ENCODE measurements at places on chromosomes 3 and 15.

- DNase-seq: no peak
Observed at GRCh38 chr15:83322061-83322460, 37.6 kb upstream of the BNC1 start.

DNA sequence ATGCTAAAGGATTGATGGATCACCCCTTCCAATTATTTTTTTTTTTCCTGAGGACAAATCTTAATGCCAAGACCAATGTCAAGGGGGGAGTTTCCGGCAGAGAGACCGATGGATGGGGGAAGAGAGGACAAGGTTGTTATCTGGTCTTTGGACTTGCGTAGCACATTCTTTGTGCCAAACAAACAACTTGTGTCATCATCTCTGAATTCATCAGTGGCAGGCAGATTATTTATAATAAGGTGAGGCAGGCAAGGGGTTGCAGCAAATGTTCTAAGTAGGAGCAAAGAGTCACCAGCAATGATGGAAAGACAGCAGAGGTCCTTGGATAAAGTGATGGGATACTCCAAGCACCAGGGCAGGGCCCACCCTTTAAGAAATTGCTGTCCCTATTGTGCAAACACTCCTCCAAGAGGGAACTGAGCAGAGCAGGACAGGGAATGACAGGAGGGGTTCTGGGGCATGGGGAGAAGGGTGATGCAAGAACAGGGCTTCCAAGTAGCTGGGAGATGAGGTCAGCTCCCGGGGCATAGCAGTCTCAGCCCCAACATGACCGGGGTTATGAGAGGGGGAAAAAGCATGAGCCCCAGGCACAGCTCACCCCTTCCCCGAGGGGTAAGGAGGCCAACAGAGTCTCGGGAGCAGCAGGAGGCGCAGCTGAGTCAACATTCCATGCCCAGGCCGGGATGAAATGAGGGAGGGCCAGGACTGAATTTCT is 57.4 kb downstream of the ANXA2 start:
- no peak for DNase-seq

GRCh38 chr15:35090104-35090807 is 5.2 kb upstream of the NANOGP8 start:
- no peak for DNase-seq

DNA sequence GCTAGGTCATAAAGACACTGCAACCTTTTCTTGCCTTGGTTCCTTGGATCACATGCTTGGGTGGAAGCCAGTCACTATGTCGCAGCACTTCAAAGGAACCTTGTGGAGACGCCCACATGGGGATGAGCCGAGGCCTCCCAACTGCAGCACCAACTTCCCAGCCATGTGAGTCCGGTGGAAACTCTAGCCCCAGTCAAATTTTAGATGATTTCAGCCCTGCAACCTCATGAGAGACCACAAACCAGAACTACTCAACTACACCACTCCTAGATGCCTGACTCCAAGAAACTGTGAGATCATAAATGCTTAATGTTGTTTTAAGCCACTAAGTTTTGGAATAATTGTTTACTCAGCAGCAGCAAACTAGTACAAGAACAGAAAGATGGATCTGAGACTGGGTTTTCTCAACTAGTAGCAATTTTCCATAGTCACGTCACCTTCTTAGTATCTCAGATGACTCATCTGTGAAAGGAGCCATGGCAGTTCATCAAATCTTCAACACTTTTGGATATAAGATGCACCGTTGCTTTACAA is 86.5 kb downstream of the MB21D2 start:
- DNase-seq: no peak

DNA sequence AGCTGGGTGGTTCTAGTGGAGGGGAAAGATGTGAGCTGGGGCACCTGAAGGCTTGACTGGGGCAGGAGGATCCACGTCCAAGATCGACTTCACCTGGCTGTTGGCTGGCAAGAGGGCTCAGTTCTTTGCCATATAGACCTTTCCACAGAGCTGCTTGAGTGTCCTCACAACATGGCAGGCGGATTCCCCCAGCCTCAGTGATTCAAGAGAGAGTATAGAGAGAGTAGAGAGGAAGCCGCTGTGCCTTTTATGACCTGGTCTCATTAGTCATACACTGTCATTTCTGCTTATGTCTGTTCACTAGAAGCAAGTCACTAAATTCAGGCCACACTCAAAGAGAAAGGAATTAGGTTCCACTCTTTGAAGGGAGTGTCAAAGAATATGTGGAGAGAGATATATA is 101.6 kb downstream of the APBA2 start:
- no peak for DNase-seq

DNA sequence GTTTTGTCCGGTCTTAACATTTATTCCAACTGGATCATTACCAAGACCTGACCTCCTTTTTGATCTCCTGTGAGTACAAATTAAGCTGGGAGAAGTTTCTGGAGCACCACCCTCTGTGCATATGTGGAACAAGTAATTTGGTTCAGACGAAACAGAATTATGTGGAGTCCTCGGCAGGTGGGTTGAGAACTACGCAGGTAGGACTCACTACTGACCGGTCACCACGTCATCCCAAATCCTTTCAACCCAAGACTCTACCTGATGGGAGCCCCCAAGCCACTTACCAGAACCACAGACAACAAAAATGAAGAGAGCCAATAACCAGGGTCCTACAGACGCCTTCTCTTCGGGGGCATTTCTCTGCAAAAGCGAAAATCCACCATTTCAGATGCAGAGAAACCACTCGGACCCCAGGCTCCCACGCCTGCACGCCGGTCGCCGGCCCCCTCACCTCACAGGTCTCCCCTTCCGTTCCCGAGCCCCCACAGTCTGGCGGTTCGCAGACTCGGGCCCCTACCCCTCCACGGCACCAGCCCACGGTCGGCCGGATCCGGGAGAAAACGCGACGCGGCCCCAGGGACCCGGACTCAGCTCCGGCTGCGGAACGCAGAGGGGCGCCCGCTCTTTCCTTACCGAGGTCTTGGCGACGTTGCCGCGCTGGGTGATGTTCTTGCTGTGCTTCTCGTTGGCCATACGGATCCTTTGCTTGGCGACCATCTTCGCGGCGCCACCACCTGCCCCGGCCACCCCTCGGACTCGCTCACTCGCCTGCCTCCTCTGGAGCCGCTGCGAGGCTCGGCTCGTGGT is 674 bp downstream of the SERP1 start:
- peak; percentile 57 for DNase-seq

GRCh38 chr3:159148466-159148865 is 346.6 kb downstream of the MFSD1 start:
- no peak for DNase-seq

- no peak for DNase-seq
Observed at GRCh38 chr15:98551936-98552562, 96.3 kb upstream of the IGF1R start.

DNA sequence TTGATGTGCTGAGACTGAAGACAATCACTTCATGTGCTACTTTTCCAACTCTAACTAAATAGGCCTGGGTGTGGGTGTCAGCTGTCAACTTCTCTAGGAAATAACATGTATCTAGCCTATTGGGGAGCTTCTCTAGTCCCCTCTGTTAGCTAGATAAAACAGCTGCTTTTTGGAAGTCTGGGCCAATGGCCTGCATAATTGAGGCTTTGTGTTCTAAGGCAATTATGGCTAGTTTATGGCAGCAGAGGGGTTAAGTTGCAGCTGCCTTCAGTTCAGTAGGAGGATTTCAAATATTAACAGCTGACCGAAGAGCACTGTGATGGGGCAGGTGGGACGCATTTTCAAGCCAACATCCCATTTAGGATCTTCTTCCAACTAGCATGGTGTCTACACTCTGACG is 6.4 kb downstream of the COL8A1 start:
- no peak for DNase-seq

GRCh38 chr3:112894258-112894657 is 47.6 kb upstream of the CD200R1L start:
- DNase-seq: no peak

- DNase-seq: no peak
Observed at GRCh38 chr3:172370419-172370818, 77.8 kb downstream of the GHSR start.

GRCh38 chr3:52181543-52181942 is 16.4 kb upstream of the ALAS1 start:
- no peak for DNase-seq

DNA sequence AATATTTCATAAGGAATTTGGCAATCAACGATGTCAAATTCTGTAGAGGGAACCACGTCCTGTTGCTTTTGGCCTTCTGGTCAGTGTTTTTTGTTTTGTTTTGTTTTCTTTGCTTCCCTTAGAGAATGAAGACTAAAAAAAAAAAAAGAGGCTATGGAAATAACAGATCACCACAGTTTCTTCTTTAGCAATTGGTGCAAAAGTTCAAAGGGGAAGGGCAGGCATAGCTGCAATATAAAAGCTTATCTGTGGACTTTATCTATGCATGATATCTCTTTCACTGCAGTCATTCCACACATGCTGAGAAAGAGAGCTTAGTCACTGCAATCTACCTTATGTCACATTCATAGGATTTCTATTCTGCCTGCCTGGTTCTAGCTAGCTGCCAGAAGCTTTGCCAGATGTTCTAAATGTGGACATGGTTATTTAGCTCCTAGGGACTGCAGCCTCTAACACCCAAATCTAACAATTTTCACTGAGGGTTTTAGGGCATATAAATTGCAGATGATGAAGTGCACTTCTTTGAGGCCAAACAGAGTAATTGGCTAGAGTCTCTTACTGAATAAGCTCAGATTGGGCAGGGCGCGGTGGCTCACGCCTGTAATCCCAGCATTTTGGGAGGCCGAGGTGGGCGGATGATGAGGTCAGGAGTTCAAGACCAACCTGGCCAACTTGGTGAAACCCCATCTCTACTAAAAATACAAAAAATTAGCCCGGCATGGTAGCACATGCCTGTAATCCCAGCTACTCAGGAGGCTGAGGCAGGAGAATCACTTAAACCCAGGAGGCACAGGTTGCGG is 637.2 kb downstream of the NTRK3 start:
- DNase-seq: no peak

- DNase-seq: no peak
Observed at GRCh38 chr3:187430576-187430975, 62.4 kb downstream of the RTP4 start.

- DNase-seq: no peak
Observed at GRCh38 chr3:150875548-150875947, 29.7 kb downstream of the MINDY4B start.

DNA sequence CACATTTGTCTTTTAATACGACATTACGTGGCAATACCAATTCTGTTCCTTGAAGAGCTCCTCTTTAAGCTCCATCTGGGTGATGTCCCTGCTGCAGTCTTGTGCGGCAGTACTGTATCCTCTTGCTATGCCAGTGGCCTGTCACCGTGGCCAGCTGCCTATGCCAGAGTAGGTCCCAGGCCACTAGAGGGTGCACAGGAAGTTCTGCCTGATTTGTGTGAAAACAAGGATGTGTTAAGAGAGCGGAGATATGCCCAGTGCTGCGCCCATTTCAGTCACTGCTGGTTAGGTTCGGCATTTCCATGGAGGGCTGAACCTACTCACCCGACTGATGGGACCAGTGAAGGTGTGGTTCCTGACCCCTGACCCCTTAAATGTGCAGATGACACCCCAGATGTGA is 25.2 kb downstream of the NIPA1 start:
- DNase-seq: no peak

DNA sequence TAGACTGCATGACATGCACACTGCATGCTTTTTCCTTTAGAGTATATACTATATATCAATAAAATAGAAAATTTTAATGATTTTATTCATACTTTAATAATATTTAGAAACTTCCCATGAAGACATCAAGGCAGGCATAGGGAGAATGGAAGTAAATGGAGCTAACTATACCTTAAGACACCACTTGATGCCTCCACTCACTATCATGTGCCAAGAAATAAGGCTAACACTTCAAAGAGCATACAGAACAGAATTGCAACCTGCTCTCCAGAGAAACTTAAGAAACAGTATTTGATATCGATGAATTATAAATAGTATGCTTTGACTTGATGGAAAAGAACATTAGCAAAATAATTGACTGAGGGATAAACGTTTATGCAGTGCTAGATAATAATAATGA is 192.6 kb upstream of the MBNL1 start:
- DNase-seq: no peak

DNA sequence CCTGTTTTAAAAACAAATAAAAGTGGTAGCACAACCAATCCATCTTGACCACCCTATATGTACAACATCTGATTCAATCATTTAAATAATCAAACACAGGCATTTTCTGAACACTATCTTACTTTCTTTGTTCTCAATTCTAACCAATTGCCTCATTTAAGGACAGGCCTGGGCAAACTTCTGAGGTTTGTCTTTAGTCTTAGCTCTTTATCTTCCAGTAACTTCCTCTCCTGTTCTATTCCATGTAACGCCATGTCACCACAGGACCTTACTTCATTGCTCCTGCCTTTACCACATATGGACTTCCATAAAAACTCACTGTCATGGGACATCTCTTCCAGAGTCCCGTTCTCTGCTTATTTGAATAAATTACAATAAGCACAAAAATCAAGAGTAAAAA is 14.9 kb downstream of the HDGFL3 start:
- no peak for DNase-seq

- no peak for DNase-seq
Observed at GRCh38 chr3:140298569-140299070, 363.6 kb downstream of the CLSTN2 start.

- no peak for DNase-seq
Observed at GRCh38 chr3:166829896-166830295, 550.2 kb downstream of the ZBBX start.

DNA sequence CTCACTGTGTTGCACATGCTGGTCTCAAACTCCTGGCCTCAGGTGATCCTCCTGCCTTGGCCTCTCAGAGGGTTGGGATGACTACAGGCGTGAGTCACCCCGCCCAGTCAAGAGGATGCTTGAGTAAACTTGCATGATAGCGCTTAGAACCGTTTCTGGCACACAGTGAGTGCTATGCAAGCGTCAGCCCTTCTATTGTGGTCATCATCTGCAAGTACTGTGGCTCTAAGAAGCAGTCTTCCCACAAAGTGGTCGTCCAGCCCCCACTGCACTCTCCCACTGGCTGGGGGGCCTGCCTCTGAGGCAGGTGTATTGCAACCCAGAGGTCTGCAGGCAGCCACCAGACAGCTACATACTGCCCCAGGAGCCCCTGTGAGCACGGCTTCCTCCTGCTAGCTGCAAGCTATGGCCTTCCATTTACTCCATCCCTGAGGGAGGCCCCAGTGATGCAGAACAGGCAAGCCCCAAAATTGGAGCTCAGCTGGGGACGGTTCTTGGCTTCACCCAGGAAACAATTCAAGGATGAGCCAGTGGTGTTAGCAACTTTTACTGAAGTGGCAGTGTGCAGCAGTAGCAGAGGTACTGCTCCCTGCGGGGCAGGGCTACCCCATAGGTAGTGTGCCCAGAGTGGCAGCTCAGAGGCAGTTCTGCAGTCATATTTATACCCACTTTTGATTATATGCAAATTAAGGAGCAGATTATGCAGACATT is 95.4 kb downstream of the LSM3 start:
- no peak for DNase-seq

Measured in NK-92 treated with Interleukin-12 subunit alpha and Interleukin-12 subunit beta, amount 100 ng/mL, for 24 hours (cell line).